AML-193 (cell line): ENCODE measurements at places on chromosomes 12 and 14.

GRCh38 chr12:9880532-9881078 lies 684 bp upstream of the KLRF2 start:
- no peak for DNase-seq

GRCh38 chr12:13307143-13307816 lies 110.8 kb downstream of the EMP1 start:
- no peak for DNase-seq

GRCh38 chr14:21024585-21025370 lies at the start of gene NDRG2:
TSS of gene NDRG2 (minus strand) at chr14:21025061. CDS start at chr14:21023315, 1,746 bp downstream.
- DNase-seq: no peak

DNA sequence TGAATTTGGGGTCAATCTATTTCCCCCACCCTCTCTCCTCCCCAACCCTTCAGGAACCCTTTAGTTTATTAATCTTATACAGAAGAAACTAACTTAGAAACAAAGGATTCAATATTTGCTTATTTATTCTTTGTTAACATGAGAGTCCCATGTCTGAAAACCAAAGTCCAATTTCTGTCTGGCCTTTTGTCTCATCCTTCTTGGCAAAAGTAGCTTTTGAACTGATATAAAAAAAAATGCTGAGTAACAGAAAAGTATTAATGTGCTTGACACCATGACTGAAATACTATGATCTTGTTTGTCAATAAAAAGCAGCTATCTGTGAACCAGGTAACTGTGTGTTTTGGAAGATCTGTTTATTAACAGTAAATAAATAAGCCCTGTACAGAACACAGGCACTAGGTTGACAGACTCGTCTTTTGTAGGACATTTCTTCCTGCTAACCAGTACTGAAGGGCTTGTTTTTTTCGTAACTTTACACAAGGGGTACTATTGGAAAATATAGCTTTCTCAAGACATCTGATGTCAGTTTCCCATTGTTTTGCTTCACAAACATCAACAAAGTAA lies 10.8 kb downstream of the PIGH start:
- DNase-seq: no peak

- peak; percentile 7 for DNase-seq
Observed at GRCh38 chr12:109518820-109519665, 41.6 kb downstream of the UBE3B start.

DNA sequence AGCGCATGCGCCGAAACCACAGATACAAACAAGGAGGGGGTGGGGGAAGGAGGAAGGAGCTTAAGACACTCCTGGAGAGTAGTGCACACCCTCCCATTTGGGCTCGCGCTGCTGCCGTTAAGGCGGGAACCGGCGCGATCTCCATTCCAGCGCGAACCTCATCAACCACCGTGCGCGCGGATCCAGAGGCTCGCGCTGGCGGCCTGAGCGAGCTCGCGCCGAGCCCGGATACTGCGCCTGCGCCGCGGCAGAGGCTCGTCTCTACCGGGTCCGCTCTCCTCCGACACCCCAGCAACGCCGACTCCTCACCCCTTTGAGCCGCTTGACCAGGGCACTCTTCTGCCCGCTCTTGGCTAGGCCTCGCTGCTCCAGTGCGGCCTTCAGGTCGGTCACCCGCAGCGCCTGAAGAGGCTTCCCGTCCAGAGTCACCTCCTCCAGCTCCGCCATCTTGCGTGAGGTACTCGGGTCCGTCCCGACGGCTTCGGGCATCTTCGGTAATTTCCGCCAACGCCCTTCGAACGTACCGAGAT lies at the start of gene ACIN1:
ACIN1 (minus strand) TSS at position 471 of the 530 bp plus-strand sequence; CDS start at position 447, 24 bp downstream.
- DNase-seq: no peak

DNA sequence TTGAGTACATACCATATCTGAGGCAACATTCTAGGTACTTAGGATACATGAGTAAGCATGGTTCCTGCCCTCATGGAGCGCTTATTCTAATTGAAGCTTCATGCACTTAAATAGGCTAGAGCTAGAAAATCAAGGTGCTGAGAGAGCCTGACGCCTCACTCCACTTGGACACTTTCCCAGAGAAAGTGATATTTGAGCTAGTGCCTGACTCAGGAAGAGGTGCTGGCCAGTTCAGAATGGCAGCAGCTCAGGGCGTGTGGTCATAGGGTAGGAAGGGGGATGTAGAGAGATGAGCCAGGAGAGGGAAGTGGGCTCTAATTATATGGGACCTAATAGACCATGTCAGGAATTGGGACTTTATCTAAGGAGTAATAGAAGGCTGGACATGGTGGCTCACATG lies 33.3 kb downstream of the TULP3 start:
- DNase-seq: no peak

DNA sequence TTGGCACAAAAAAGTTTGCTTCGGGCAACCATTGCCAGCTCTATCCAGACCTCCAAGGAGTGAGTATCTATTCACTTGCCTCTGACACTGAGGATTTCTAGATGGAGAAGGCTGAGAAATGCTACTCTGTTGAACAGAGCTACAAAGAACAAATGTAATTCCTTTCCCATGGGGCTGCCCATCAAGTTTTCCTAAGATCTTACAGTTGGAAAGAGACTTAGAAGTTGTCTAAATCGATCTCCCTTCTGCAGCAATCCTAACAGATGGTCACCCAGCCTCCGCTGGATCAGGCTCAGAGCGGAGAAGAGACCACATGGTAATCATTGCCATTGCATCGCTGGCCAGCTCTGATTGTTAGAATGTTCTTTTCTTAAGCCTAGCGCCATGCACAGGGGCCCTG lies 110.1 kb upstream of the BCL2L14 start:
- DNase-seq: no peak

DNA sequence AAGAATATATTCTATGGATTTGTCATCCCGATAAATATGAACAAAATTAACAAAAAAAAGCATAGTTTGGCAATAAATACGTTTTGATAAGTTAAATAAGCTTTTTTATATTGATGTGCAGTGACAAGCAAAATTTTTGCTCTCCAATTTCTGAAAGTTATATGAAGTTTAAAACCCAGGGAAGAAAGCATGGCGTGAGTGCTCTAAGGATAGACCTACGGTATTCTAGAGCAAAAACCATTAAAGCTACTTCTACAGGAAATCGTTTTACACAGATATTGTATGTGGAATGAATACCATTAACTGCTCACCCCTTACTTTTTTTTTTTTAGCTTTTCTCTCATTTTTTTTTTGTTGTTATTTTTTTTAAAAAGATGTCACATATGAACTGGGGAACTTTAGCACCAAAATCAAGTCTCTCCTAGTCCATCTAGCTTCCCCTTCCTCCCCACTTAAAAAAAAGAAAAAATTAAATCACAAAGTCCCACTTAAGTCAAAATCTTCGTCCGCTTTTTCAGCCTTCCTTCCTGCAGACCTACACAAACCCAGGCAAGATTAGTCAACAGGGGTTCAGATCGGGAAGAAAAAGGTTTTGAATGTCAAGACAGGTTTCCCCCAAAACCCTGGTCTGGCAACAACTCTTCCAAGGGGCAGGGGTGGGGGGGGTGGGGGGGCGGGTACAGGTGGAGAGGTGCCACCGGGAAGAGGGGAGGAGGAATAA lies 4.4 kb downstream of the ZFP36L1 start:
- no peak for DNase-seq

DNA sequence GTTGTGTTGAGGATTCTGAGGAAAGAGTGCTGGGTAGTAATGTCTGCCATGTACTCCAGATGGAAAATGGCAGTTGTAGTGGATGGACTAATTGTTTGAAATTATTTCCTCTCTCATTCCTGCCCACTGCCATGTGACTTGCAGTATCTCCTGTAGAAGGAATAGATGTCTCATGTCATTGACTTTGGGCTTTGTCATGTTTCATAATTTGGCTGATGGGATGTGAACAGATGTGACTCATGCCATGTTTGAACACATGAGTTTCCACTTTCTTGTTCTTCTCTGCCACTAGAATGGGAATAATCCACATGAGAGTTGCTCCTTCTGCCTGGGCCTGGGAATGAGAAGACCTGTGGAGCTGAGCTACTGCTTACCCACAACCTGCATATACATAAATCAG lies 2.4 kb upstream of the CALCOCO1 start:
- DNase-seq: no peak

DNA sequence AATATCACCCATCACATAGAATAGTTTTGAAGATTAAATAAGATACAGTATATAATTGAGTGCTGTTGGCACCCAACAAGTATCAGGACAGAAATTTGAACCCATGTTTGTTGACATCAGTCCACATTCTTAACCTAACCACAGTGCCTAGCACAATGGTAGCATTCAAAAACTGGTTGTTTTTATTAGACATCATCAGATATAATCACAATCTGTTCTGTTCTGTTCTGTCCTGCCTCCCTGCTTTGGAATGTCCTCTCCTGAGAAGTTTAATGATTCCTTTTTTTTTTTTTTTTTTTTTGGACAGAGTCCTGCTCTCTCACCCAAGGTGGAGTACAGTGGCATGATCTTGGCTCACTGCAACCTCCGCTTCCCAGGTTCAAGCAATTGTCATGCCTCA lies 476.6 kb downstream of the RMST start:
- DNase-seq: no peak

GRCh38 chr12:98544751-98545150 lies 29.4 kb downstream of the TMPO start:
- no peak for DNase-seq

- DNase-seq: peak; percentile 54
Observed at GRCh38 chr12:55996201-55996714, 818 bp upstream of the SUOX start.

DNA sequence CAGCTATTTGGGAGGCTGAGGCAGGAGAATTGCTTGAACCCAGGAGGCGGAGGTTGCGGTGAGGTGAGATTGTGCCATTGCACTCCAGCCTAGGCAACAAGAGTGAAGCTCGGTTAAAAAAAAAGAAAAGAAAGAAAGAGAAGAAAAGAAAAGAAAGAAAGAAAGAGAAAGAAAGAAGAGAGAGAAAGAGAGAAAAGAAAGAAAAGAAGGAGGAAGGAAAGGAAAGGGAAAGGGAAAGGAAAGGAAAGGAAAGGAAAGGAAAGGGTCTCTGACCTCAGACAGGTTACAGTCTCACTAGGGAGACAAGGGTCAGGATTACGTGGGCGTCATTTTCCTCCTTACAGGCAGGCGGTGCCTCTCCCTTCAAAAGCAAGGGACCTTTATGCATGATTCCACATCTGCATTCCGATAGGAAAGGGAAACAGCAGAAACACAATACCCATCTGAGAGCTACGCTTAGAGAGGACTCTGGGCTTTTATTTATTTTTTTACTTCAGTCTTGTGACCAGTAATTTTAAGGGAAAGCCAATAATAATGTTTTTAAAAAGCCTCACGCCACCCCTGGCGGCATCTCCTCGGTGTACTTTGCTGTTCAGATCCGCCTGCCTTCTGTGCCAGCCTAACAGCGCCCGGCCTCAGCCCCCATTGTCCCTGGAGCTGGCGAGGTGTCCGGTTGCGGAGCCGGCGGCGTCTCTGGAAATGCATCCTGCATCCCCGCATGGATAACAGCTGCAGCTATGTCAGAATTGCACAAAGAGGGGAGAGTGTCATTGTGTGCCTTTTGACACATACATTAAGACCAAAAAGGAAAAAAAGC lies 945 bp upstream of the HIP1R start:
- no peak for DNase-seq

DNA sequence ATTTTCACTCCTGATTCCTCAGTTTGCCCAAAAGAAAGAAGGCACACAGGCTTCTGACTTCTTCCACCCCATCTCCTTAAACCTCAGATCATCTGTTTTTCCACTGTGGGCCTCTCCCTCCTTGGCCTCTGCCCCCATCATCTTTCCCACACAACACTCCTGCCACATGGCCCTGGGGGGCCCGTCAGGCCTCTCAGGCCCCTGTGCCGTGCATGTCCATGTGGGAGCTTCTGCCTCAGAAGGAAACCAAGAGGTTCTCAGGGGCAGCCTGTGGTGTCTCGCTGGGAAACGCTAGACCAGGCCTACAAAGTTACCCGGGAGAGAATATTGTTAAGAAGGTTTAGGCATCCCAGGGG lies 8.0 kb downstream of the KLHL33 start:
- DNase-seq: no peak

GRCh38 chr14:48703728-48704467 lies 882.3 kb downstream of the RPS29 start:
- DNase-seq: no peak

DNA sequence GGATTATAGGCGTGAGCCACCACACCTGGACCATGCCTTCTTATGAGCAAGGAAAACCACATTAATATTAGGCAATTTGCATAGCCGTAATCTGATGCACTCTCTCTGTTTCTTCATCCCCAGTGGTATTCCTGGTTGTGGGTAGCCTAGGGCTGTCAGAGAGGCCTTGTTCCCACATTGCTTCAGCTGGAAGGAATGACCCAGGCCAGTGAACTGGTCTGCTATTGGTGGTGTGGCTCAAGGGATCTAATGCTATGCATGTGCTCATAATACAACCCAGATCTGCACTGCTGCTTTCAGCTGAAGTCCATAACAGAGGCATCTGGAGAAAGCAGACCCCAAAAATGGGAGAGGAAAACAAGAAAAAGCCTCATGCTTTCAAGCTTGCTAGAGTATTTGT lies 33.1 kb upstream of the G2E3 start:
- no peak for DNase-seq

DNA sequence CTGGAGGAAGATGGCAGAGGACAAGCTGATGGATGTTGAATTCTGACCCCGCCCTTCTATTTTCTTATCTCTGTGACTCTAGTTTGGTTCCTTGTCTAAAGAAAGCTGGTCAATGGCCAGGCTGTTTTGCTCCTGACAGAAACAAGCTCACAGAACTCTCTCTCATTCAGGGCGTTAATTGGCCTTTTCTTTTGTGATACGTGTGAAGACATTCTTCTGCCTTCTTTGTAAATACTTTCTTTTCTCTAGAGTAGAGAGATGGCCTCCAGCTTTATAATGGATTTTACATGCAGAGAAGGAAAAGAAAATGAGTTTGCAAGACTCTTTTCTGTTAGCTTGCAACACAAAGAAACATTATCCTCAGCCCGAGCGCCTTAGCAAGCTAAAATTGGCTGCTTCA lies 492.2 kb upstream of the CCDC196 start:
- DNase-seq: no peak

DNA sequence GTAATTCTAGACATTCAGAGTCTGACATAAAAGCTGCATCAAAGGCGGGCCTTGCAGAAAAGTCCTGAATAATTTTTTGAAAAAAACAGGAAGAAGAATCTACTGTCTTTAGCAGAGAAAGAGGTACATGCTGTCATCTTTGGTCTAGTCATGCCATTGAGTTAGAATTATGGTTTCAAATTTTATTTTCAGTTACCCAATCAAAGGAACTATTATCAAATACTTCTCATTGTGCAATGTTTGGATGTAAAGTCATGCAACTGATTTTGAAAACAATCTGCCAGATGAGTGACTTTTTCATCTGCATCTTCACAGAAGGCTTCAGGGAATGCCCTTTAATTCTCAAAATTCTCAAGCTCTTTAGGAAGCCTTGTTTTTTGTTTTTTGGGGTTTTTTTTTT lies 803.5 kb downstream of the FLRT2 start:
- no peak for DNase-seq

- DNase-seq: no peak
Observed at GRCh38 chr14:60420050-60420449, 65.8 kb downstream of the C14orf39 start.

DNA sequence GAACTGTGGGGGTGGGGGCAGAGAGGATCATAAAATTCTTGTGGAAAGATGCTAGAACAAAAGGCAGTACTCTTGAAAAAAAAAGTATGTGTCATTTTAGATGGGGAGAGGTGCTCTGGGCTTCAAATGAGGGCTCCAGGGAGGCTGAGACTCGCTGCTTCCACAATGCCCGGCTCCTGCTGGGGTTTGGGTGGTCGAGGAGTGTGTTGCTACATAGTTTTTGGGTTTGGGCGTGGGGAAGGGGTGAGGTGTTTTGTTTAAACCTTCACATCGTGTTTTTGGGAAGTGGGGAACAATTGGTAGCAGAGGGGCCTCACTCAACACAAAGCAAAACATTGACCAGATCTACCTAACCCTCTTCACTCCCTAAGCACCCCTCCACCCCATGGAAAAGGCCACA lies 8.1 kb downstream of the ISCA2 start:
- DNase-seq: no peak
